HFF-Myc (cell line): ENCODE measurements at places on chromosomes 1 and 21.

GRCh38 chr1:17851056-17851455 lies 95.9 kb downstream of the ACTL8 start:
- no peak for DNase-seq

GRCh38 chr1:183882335-183883167 lies 77.6 kb downstream of the RGL1 start:
- no peak for DNase-seq

DNA sequence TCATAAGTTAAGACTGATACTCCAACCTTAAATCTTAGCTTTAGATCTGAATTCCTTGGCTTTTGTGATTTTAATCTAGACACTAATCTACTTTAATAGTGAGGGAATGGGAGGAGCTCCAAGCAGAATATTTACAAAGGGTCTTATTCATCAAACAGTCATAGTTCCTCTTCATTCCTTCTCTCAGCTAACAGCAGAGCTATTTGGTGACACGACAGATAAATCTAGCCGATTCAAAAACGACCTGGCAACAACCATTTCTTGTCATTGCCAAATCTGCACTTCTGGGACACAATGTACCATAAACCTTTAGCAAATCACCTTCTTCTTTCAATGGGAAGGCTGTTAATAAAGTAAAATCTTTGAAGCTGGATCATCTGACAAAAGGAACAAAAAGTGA lies 52.8 kb upstream of the FOXD3 start:
- no peak for DNase-seq

DNA sequence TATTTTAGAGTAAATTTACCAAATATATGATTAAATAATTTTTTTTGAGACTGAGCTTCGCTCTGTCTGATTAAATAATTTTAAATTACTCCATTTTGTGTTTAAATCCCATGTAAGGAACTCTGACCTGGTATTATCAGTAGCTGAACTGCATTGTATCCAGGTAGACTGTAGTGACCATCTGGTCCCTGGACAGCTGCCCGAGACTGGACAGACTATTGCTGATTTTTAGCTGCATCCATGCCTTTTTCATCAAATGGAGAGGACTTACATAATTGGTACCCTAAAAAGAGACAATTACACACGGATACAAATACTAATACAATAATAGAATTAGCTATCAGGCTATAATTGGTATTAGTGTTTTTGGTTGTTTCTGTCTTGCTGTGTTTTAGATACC lies 20.6 kb downstream of the OLFM3 start:
- no peak for DNase-seq

GRCh38 chr1:84907095-84907827 lies 14.3 kb upstream of the LPAR3 start:
- DNase-seq = peak; percentile 12

- no peak for DNase-seq
Observed at GRCh38 chr21:31537872-31538576, 121.5 kb upstream of the SOD1 start.

- no peak for DNase-seq
Observed at GRCh38 chr21:44483288-44484237, 28.3 kb downstream of the LRRC3 start.

DNA sequence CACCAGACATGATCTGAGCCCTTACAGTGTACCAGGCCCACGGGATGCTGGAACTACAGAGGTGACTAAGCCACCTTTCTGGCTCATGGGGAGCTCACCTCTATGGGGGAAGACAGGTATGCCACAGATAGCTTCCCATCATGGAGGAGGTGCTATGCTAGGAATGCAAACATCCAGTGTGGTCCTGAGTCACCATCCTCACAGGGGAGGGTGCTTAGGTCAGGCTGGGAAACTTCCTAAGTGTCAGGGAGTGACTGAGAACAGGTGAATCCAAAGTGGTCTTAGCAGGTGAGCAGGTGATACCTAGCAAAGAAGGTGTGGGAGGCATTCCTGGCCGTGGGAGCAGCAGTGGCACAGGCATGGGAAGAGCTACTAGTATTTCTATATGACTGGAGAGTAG lies 8.6 kb upstream of the RASSF5 start:
- DNase-seq = no peak

DNA sequence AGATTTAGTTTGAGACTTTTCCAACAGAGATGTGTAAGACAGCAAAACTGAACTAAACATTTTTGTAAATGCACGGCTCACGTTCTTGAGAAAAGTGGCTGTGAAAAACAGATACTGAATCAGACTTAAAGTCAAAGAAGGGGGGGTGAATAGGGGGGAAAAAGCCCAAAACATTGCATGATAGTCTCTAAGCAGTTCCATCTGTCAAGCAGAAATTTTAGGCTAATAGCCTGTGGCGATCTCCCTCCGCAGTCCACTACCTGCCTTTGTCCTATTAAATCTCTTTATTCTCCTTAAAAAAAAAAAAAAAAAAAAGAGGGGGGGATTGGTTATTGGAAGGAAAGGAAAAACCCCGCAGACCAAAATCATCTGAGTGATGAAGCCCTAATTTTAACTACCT lies 217.6 kb upstream of the NFIA start:
- no peak for DNase-seq

- DNase-seq = no peak
Observed at GRCh38 chr1:180940445-180940844, 27.7 kb downstream of the KIAA1614 start.

GRCh38 chr1:194487172-194487571 lies 1300.8 kb upstream of the B3GALT2 start:
- no peak for DNase-seq

DNA sequence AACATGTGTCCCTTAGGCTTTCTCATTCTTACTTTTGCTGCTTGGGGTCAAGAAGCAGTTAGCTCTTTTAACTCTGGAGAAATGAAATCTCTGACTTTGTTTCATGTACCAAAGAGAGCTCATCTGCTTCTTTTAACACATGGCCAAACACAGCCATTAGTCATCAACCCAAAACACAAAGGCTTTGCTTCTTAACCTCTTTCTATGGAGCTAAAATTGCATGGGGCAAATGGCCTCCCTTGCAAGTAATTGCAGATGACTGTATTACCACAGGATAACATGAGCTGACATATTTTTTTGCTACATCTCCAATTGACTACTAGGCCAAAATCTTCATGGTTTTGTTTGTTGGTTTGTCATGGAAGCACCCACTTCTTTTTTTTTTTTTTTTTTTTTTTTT lies 300.9 kb downstream of the BRINP3 start:
- DNase-seq = no peak

- DNase-seq = no peak
Observed at GRCh38 chr1:92795166-92795565, 10.3 kb upstream of the EVI5 start.

DNA sequence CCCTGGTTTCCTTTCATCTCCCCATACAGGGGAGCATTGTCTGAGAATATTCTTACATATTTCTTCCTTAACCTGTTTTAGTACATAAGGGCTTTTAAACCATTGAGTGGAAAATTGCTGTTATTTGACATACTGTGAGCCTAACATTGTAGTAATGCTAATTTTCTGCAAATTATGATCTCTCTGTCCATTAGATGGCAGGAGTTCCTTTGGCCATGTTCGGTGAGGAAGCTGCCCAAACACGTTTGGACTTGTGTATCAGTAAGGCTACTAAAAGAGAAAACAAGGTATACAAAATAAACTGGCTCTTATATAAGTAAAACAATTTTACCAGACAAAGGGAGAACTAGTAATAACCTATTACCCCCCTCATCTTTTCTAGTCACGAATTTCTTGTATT lies 29.2 kb downstream of the CDC7 start:
- DNase-seq = peak; percentile 47

GRCh38 chr1:147270721-147271120 lies 28.2 kb downstream of the CHD1L start:
- no peak for DNase-seq

GRCh38 chr1:65952696-65953095 lies 160.0 kb downstream of the PDE4B start:
- no peak for DNase-seq

DNA sequence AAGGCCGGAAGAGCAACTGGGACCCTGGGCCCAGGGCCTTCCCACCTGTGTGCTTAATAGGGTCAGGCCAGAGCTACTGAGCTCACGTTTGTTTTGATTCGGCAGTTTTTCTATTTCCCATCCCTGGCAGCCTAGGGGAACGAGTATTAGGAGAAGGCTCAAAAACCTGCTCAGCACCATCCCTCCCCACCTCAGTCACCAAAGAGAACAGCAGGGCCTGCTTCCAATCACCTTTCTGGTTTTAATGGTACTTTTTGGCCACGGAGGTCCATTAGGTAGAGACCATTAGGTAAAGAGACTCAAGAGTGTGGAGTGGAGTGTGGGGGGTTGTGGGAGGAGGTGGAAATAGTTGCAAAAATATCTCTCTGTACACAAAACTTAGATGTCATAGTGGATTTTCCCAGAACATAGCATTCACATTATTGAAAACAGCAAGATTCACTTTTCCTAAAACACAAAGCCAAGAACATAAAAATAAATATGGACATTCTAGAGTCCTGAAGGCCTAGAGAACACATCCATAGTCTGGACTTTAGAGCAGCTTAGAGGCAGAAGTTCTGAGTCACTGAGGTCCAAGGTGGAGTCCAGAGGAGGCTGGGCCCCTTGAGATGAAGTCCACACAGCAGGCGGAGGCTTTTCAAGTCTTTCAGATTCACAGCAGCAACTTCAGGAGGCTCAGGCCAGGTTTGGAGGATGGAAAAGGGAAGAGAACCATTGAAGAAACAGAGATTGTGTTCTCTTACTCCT lies 19.5 kb downstream of the NUAK2 start:
- no peak for DNase-seq

DNA sequence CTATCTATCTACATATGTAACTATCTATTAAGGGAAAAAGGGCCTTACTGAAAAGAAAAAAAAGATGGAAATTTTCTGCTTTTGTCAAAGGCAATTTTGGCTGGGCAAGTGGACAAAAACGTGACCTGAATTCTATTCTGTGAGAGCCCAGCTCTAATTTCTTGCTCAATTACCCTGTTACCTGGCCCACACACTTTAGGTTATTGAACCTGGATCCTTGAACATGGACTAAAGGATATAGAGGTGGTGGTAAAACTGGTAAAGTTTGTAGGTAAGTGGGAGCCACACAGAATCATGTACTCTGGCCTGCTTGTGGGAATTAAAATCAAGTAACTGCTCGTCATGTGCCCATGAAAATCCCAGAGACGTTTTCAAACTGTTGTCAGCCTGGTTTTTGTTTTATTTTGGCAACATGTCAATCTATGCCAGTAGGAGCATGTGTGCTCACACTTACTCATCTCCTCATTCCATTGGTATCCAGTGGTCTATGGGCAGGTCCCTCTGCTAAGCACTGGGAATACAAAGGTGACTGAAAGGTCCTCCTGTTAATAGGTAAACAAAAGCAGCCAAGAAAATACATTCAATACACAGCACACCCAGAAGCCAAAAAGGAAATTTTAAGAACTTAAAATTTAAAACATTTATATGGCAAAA lies 113.7 kb upstream of the WARS2 start:
- DNase-seq = no peak

GRCh38 chr1:19032413-19032695 lies 75.9 kb upstream of the IFFO2 start:
- DNase-seq = no peak

- no peak for DNase-seq
Observed at GRCh38 chr1:2111674-2112035, 61.4 kb downstream of the PRKCZ start.

GRCh38 chr1:201139756-201140155 lies 12.8 kb upstream of the ASCL5 start:
- DNase-seq = no peak

DNA sequence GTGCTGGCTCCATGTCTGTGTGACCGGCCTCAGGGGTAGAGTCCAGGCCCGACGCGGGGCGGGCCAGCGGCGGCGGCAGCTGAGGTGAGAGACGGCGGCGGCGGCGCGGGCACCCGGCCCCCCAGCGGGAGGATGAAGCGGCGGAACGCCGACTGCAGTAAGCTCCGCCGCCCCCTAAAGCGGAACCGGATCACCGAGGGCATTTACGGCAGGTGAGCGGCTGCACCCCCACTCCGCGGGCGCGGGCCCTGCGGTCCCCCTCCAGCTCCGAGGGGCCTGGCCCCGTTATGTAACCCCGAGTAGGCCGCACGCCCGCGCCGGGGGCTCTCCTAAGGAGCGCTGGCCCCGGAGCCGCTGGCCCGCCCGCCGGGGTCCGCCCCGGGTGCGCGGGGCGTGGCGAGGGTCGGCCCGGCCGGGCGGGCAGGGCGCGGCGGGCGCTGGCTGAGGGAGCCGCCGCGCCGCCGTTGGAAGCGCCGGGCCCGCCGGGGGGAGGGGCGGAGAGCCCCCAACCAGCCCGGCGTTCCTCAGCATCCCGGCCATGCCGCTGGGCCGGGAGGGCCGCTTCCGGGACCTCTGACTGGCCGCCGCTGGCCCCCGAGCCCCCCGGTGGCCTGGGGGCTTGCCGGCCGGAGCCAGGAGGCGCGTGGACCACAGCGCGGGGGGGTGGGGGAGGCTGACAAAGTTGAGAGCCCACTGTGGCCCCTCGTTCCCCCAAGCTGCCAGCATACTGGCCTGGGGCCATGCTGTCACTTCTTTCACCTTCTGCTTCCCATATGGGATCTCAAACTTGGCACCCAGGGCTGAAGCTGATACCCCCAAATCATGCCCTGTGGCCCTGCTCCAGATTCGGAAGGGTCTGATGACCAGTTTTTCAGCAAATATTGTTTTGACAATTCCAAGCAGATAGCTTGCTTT lies 527 bp downstream of the MACO1 start:
- no peak for DNase-seq

DNA sequence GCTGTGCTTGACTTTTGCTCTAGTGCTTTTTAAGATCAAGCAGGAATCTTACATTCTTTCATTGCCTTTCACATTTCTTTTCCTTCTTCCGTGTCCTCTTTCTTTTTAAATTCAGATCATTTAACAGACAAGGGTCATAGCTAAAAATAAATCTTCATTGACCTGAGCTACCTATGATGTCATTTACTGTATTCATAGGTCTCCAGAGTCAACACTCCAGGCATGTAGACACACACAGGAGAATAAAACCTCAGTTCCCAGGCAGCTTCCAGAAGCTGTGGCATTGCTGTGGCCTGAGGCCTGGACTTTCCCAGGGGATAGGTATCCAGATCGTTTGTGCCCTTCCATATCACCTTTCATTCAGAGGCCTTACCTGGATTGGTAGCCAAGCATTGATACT lies 38.5 kb upstream of the ENAH start:
- DNase-seq = no peak

- DNase-seq = no peak
Observed at GRCh38 chr1:25500694-25501093, 42.7 kb upstream of the LDLRAP1 start.

DNA sequence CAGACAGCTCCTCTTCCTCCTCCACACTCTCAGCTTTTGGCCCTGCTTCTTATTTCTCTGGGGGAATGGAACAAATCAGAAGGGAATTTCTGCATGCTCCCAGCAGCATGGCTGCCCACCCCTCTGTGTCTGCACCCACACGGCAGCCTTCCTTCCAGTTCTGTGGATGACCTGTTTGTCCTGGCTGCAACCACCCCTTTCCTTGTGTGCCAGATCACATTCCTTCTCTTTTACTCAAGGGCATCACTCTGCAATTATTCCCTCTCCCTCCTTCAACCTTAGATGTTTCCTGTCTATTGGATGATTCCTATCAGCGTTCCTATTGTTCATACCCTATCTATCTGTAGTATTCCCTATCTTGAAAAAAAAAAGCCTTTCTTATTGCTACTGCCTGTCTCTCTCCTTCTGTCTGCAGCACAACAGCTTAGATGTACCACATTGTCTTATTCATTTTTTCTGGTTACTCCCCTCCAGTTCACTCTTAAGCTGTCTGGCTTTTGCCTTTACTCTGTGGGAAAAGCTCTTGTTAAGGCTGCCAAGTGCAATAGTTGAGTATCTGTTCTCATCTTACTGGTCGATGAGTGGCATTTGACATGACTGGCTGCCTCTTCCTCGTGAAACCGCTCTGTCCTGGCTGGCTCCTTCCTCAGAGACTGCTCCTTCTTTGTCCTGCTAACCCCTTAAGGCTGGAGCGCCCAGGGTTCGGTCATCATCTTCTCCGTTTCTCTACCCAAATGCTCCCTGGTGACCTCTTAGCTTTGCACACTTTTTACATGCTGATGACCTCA lies 351.1 kb downstream of the CAMTA1 start:
- no peak for DNase-seq
